ENCODE measurements at places on chromosomes 1 and 21.
A peak's percentile ranks its signal among the peaks of the same experiment; 100 is the strongest.

DNA sequence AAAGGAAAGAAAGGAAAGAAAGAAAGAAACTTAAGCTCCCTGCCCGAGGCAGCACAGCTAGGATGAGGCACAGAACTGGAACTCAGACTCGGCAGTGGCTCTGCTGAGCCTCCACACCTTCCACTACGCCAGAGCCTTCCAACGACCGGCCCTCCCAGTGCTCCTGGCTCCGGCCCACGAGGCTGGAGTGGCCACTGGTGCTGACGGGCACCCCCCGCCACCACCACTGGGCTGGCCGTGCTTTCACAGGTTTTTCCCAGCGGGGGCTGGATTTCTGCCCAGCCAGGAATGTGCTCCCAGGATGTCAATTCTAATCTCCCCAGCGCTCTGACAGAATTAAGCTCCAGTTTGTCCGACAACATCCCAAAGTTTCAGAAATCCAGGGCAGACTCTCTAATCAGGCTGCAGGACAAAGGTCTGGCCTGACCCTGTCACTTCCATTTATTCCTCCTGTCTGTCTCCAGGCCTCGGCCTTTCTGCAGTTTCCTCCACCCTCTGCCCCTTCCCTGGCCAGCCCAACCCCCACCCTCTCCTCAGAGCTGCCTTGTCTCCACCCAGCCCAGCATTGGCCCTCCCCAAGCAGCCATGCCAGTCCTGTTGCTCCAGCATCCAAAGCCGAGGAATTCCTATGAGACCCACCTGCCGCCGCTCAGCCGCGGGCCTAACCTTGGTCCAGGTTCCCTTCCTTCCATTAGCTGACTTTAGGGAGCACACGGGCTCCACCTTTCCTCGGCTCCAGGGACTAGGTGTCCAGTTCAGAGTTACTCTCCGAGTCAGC is 81.9 kb downstream of the CASZ1 start:
- DNase-seq, result no peak

GRCh38 chr1:54456361-54456760 is 50.2 kb upstream of the SSBP3 start:
- DNase-seq, result no peak

GRCh38 chr1:209884249-209884648 is 53.8 kb upstream of the SYT14 start:
- no peak for DNase-seq

DNA sequence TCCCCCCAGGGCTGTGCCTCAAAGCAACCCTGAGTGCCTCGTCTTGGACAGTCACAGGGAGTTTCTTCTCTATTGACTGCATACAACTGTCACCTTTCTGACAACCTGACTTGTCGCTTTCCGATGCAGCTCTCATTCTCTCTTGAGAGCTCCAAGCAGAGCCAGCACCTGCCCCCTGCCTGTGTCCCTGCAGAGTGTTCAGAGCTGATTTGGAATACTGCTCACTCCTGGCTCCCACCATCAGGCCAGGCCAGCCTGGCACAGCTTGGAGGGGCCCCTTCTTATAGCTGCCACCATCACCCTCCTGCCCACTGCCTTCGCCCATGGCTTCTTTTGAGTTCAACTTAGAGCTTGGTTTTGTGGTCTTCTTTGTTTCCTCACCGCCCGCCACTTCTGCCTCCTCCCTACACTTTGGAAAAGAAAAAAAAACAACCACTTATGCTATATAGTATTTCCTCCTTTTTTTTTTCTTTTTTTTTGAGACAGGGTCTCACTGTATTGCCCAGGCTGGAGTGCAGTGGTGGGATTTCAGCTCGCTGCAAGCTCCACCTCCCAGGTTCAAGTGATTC is 12.3 kb downstream of the NCF2 start:
- DNase-seq, result no peak

DNA sequence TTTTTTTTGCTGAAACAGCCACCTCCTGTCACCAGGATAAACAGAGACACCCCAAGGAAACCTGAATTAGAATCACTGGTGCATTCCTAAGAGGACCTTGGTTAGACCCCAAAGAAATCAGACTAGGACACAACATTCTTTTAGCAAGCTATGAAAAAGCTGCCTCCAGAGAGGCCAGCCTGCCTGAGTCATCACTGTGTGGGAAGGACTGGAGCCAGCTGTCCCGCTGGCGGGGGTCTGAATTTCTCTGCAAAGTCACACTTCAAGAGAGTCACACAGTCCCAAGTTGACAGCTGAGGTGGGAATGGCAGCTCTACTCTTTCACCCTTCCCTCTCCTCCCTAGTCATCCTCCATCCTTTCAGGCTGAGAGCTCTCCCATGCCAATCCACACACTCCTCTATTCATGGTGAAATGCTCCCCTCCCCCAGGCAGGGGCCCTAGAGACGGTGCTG is 405.0 kb upstream of the POU3F1 start:
- DNase-seq, result peak; percentile 61

DNA sequence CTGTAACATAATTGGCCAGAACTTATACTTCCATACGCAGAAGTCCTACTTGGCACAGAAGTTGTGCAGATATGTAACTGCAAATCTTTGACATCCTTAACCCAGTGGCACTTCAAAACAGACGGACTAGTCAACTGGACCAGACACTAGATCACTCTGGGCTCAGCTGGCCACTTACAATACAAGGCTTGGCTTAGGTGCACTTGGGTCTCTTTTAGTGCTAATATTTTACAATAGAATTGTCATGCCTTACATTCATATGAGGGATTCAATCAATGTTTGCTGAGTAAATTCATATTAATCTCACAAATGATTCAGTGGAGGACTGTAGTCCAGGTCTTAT is 20.1 kb downstream of the XKR8 start:
- DNase-seq, result no peak

- DNase-seq, result peak; percentile 69
Measured at GRCh38 chr1:230752407-230752806, 5.2 kb downstream of the CAPN9 start.

DNA sequence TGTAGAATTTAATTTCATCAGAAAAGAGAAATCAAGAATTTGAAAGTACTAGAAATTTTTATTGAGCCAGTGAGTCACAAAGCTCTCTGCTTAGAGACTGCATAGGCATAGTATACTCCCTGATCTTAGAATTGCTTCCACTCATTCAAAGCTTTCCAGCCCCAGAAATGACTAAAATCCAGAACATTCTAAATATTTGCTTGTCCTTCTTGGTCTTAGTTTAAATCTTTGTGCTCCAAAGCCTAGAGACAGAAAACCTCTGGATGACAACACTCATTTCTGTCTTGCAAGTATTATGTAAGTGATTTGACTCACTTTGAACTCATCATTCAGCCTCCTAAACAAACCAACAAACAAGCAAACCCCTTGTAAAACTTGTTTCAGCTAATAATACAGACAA is 74.2 kb downstream of the PTPRC start:
- DNase-seq, result no peak

DNA sequence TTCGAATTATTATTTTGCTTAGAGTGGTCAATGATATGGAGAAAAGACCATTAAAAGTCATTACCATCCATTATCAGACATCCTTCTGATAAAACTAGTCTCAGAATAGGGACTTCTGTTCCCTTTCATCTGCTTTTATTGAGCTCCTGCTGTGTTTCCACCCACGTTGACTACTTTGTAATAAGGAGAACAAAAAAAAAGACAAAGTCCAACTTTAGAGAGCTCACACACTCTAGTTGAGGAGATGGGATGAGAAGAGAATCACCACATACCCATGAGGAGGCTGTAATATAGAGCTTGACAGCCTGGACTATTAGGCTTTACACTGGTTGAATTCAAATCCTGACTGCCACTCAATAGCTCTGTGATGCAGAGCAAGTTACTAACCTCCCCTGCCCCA is 27.8 kb upstream of the ALDH9A1 start:
- no peak for DNase-seq

GRCh38 chr1:46110521-46110920 is 21.9 kb downstream of the PIK3R3 start:
- no peak for DNase-seq

DNA sequence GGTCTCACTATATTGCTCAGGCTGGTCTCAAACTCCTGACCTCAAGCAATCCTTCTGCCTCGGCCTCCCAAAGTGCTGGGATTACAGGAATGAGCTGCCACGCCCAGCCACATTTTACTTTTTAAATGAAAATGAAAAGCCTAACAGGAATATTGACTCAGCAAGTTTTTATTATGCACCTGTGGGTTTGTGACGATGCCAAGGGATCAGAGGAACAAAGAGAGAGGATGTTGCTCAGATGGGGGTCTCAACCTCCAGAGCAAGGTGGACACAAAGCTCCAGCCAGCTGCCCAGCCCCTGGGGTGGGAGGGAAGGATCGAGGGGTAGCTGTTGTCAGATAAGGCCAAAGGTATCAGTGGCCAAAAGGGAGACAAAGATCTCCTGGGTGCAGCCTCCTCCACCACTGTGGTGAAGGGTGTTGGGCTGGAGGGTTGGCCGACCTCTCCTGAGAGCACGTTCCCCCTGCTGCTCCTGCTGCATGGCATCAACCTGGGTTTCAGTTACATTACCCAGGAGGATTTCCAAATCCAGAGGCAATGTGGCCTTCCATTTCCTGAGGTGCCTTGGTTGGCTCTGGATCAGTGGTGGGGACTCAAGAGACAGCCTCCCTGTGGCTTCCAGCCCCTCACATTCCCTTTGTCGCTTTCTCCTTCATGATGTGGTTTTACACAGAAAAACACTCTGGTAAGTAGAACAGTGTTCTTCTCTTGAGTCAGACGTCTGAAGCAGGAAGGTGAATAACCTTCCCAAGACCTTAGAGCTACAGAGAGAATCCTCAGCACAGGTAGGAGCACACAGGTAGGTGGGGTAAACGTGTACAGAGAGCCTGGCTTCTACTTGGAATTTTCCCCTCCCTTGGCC is 34.2 kb downstream of the ZNF496 start:
- no peak for DNase-seq

Measured in femur (tissue), 1 donor.